ENCODE measurements at places on chromosomes 5 and 9.

DNA sequence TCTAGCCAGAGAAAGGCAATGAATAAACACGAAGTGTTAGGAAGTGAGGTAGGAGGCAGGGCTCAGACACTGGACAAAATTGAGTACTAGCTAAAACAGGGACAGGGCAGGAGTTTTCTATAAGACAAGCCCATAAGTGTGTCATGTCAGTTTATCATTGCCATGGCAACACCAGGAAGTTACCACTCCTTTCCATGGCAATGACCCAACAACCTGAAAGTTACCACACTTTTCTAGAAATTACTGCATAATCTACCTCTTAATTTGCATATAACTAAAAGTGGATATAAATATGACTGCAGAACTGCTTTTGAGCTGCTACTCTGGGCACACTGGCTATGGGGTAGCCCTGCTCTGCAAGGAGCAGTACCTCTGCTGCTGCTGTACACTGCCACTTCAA lies 442.5 kb upstream of the COX7C start:
- DNase-seq: no peak

DNA sequence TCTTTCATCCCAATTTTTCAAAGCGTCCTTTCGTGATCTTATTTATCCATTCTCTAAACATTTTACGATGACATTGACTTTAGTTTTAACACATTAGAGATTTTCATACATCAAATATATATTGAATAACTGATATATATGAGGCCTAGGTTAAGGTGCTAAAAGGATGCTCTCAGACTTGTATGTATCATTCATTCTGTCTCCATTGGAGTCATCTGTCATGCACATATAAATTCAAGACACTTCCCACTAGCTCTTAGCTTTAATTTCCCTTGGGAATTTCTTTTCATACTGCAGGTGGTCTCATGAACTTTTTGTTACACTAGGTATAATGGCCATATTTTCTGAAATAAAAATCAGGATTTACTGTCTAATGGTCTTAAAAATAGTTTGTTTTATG lies 635.8 kb upstream of the C9orf72 start:
- no peak for DNase-seq

DNA sequence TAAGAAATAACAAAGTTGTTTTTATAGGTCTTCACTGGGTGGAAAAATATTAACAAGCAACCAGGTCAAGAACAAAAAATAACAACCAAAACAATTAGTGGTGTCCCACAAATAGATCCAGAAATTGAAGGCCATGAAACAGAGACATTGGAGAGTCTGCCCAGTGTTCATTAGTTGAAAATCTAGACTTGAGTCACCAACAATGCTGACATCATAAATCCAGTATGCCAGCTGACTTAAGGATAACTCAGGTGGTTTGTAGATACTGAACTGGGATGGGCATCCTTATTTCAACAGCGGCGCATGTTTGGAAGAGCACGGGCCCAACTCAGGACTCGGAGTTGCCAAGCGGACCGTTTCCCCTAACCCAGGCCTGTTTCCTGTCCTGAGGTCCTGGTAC lies 80.7 kb upstream of the TNFAIP8 start:
- DNase-seq: no peak

DNA sequence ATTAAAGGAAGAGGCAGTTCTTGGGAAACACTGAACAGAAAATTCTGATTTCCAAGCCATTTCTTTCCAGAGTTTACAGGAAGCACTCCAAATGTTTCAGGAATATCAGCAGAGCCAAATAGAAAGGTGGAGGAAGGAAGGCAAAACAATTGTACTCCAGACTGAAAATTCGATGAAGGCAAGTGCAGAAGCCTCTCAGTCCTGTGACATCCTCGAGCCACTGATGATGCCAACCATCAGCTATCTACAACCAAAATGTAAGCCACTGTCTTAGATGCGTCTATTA lies 2.2 kb downstream of the LMAN2 start:
- DNase-seq: no peak

DNA sequence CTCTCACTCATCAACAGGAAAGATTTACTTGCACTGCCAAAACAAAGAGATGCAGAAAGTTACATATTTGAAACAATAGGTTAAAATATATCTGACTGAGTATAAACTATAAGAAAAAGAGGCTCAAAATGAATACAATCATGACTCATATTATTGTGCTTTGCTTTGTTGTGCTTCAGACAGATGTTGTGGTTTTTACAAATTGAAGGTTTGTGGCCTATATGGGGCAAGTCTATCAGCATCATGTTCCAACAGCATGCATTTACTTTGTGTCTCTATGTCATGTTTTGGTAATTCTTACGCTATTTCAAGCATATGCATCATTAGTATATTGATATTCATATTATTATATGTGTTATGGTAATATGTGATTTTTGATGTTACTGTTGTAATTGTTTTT lies 330.0 kb downstream of the PRR16 start:
- DNase-seq: no peak
